ENCODE measurements at places on chromosomes 1 and 21.
A peak's percentile ranks its signal among the peaks of the same experiment; 100 is the strongest.

- ATAC-seq = no peak
Observed at GRCh38 chr1:11880911-11881748, 22.4 kb upstream of the NPPB start.

GRCh38 chr1:54845772-54846171, 41.2 kb downstream of the DHCR24 start:
- no peak for ATAC-seq

DNA sequence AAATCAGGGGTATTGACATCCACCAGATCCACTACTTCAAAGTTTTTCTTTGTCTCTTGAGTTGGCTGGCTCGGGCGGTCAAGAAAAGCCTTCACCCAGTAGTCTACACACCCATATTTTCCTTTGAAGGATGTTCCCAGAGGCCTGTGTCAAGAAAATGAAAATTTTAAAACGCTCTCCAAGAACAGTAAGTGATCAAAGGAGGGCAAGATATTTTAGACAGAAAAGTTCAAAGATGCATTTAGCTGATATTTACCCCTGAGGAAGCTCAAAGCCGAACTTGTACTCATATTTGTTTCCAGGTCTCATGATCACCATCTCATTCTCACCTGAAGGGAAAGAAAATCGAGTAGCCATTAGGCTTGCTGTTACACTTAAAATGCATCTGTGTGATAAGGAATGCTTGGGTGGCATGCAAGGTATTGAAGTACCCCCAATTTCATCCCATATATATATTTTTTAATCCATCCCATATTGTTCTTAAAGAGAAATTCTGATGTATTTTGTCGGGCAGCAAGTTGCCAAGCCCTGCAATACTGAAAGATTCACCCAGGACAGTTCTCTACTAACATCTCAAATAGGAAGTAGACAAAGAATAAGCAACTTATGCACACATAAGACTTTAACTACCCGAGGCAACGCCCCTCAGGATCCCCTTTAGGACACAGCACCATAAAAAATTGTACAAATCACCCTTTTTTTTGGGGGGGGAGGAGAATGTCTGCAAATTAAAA, 1.1 kb downstream of the TXNIP start:
- ATAC-seq = no peak

- ATAC-seq = no peak
Observed at GRCh38 chr1:21175324-21175669, 1.4 kb downstream of the EIF4G3 start.

DNA sequence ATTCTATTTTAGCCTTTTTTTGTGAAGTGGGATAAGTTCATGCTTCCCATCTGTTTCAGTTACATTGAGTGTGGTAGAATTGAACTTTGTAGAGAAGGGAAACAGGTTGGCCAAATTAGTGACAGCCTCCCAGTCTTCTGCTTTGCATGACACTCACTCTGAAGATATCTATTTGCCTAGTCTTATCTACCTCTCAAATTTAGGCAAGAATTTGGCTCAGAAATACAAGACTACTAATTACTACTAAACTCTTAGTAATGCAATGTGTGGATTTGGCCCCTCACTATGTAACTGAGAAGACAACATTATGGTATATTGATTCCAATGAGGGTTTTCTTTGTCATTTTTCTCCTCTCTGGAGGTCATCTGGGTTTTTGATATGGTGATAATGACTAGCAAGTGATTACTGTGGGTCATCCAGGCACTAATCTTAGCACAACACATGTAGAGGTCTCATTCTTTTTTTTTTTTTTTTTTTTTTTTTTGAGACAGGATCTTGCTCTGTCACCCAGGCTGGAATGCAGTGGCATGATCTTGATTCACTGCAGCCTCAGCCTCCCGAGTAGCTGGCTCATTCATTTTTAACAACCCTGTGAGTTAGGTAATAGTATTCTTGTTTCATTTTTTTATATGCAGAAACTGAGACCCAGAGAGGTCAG, 6.3 kb downstream of the FAM20B start:
- no peak for ATAC-seq

DNA sequence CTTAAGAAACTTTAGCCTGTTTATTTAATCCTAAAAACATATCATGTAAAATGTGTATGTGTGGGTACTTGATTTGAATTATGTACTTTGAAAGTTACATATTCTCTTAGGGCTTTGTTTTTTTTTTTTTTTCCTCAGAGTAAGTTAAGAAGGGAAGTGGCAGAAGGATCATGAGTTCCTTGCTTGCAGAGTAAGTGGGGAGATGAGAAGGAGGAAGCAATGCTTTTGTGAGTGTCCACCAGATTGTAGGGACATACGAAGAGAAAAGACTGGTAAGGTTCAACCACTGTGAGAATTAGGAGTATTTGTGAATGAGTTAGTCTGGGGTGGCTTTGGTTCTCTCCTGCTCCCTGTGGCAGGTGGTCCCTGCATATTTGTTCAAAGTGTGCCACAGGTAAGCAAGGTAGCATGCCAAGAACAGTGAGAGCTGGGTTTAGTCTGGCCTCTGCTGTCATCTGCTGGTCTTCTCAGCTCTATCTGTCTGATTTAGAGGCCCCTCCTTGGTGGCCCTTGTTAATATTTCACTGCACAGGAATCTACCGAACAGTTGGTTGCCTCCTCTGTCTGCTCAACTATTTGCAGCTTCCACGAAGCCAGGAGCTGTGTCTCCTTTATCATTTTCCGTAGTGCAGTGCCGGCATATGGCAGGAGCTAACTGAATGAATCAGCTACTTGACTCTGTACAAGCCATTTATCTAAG, 9.5 kb downstream of the DNM3 start:
- ATAC-seq = no peak

DNA sequence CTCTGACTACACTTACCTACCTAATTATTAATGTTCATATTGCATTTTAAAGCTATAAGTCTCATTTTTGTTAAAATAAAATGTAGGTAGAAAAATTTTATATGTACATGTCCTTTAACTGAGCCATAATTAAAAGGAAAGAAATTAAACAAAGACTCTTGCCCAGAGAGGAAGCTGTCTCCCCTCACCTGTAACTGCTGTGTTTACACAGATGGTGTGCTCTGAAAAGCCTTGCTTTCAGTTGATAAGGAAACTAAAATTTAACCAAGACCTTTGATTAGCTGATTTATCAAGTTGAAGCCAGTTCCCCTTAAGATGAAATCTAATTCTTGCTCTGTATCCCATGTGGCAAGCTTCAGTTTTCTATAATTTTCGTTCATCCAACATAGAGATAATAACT, 213.5 kb downstream of the LYPLAL1 start:
- ATAC-seq = no peak

DNA sequence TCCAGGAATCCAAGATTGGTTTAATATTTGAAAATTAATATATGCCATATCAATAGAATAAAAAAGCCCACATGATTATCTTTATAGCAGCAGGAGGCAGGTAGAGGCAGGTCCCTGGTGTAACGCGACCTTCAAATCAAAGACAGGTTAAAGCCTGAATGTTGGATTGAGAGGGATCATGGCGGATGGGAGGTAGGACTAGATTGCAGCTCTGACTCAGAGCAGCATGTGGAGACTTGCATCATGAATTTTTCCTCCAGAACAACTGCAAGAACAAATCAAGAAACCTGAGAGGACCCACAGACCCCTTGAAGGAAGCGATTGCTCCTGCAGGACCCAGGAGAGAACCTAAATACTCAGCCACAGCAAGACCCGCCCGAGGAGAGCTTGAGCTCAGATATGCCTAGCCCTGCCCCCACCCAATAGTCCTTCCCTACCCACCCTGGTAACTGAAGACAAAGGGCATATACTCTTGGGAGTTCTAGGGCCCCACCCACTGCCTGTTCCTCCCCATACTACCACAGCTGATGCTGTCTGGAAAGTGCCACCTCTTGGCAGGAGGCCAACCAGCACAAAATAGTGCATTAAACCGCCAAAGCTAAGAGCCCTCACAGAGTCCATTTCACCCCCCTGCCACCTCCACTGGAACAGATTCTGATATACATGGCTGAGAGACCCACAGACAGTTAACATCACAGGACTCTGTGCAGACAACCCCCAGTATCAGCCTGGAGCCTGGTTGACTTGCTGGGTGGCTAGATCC, 19.5 kb downstream of the S100B start:
- no peak for ATAC-seq

DNA sequence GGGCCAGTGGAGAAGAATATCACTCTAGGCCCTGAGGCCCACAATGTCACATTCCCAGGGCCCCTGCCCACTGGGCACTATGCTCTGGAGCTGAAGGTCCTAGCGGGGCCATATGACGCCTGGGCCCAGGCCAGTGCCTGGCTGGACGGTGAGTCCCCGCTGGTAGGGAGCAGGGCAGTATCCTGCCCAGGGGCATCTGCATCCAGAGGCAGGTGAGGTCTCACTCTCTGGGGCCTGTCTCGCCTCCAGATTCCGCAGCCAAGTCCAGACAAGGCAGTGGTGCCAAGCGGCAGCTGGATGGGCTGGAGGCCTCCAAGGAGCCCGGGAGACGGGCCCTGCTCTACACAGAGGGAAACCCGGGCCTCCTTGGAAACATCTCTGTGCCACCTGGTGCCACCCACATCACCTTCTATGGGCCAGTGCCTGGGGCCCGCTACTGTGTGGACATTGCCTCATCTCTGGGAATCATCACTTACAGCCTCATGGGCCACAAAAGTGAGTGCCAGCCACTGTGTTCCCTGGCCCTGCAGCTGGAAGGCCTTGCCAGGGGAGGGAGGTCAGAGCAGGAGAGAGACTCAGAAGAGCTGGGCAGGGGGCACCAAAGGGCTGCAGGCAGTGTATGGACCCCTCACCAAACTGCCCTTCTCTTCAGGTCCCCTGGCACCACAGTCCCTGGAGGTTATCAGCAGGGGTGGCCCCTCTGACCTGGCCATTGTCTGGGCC, 11.1 kb upstream of the PTPN7 start:
- peak; percentile 45 for ATAC-seq

DNA sequence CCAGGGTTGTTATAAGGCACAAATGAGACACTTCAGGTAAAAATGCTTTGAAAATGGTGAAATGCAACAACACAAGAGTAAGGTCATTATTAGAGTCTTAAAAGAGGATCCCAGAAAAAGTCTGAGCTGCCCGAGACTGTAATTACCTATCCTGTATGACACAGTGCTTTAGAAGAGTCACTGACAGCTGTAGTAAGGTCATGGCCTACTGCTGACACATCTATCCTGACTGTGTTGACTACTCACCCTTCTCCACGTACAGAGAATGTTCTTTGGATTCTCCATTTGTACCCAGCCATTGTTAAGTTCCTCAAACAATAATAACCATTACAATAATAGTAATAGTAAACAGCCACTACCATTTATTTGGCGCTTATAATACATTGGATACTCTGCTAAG, 104.4 kb downstream of the CACHD1 start:
- ATAC-seq = no peak

- ATAC-seq = peak; percentile 84
Observed at GRCh38 chr1:9207086-9207485, 27.5 kb upstream of the H6PD start.

- ATAC-seq = peak; percentile 13
Observed at GRCh38 chr1:181135437-181135731, 46.9 kb downstream of the IER5 start.

GRCh38 chr1:12448746-12449177, 169.2 kb downstream of the DHRS3 start:
- peak; percentile 6 for ATAC-seq

DNA sequence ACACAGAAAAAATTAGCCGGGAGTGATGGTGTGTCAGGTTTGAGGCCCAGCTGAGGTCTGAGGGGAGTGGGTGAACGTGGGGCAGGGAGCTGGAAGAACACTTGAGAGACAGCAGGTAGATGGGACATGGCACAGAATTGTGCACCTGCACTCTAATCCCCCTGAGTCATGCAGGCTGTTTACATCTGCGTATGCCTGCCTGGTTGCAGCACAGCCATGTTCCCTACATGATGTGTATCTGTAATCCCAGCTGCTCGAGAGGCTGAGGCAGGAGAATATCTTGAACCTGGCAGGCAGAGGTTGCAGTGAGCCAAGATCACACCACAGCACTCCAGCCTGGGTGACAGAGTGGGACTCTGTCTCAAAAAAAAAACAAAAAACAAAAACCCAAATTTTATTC, 44.8 kb downstream of the ATP5PO start:
- ATAC-seq = no peak

DNA sequence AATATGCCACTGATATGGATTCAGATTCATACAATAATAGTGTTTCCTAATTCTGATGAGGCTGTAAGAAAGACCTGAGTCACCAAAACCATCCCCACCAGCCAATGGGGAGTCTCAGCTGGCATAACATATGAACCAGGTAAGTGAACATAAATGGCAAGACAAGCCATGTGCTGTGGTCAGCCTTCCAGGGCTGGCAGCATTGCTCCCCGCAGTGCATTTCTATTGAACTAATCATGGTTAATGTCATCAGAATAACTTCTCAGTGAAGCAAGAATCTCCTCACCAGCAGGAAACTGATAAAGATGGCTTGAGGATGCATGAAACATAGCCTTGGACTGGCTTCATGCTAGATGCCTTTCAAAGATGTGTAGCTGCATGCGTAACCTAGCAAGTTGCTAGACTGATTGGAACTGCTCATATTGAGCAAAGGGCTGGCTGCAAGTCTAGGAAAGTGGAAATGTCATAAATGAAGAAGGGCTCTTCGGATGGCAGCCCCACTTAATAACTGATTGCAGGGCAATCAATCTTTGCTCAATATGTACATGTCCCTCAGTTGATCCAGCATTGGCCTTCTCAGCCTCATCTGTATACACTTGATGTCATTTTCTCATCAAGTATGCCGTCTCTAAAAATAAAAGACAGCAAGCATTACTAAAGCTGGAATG, 88.0 kb downstream of the NTNG1 start:
- ATAC-seq = no peak

DNA sequence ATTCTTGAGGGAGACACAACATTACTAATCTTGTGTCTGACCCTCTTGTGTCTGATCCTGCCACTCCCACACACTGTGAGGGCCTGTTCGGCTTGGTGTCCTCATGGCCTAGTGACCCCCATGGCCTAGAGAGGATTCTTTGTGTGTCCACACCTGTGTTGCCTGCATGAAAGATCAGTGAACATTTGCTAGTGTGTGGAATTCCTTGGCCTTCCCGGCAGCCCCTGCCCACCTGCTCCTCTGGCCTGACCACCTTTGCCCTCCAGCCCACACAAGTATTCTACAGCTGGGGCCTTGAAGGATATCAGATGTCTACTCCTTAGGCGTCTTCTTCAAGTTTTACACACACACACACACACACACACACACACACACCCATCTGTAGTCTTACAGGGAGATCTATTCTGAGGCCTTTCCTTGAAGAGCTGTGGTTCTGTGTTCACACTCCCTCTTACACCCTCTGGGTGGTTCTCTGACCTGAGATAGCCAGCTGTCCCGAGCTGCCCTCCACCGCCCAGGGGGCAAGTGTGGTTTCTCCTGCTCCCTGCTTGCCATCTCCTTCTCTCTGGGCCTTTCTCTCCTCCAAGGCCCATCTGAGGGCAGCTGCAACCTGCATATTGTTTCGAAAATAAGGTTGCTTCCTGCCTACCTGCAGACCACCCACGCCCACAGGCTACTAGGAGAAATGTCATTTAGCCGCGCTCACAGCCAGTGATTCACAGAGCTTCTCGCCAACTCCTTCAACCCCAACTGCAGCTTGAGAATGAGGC, 45.4 kb downstream of the CD247 start:
- ATAC-seq = peak; percentile 51

All from activated T-helper 17 cell treated with anti-CD3 and anti-CD28 coated beads, Interleukin-2, amount 50 U/mL, for 72 hours (primary cell).